Astrocyte (in vitro differentiated cells and primary cell): ENCODE measurements at places on chromosomes 12 and 14.

GRCh38 chr12:105813201-105813600 lies 325.6 kb downstream of the NUAK1 start:
- no peak for DNase-seq

GRCh38 chr14:76863724-76864407 lies 37.7 kb downstream of the LRRC74A start:
- DNase-seq: no peak

DNA sequence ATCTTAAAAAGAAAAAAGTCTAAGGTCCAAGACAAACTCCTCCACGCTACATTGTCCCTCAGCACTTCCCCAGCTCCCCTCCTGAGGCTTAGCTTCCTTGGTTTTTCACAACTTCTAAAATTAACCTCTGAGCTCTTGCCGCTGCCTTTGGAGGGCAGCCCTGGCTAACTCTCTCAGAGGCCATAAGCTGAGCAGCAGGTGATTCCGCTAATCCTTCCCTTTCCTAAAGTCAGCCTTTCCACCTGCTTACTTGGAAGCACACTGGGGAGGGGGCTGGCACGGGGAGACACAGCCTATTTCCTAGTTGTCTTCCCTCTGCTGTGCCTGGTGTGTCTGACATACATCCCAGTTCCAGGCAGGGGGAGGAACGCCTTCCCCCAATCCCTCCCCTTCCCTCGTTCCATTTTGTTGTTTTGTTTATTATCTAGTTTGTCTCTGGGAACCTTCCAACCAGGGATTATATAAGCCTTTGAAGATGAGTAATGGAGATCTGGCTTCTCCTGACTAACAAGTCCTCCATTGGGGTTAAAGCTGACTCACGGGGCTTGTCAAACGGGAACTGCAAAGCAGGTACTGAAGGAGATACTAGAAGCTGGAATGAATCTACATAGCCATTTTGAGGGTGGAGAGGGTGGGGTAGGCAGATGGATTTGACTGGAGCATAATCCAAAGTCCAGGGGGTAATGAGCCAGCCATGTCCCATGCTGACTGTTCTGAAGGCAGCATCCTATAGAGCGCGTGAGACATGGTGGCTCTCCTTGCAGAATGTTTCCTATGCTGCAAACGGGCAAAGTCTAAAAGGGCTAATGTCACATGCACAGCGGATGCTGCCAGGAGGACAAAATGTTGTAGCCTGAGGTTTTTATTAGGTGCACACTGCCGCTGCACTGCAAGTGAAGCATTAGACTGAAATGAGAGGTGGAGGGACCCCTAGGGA lies 230.8 kb downstream of the FOXN3 start:
- DNase-seq: peak; percentile 77

DNA sequence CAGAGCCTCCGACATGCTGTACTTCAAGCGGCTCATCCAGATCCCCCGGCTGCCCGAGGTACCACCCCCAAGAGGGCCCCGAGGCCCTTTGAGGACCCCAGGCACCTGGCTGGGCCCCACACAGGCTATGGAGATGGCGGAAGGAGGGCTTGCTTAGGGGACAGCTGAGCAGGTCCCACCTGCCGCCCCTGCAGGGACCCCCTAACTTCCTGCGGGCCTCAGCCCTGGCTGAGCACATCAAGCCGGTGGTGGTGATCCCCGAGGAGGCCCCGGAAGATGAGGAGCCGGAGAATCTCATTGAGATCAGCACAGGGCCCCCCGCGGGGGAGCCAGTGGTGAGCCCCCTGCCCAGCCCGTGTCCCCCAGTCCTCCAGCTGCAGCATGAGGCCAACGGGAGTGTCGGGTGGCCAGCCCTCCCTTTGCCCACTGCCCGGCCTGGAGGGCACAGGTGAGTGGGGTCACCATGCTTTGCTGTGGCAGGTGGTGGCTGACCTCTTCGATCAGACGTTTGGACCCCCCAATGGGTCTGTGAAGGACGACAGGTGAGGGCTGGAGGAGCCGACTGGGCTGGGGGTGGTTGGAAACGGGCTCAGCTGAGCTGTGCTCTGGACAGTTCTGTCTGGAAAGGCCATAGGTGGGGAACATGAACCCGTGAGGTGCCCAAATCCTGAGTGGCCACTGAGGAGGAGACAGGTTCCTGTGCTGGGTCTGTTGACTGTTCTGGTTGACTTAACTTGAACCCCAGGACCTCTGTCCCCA lies 20.0 kb downstream of the HIP1R start:
- DNase-seq: no peak

DNA sequence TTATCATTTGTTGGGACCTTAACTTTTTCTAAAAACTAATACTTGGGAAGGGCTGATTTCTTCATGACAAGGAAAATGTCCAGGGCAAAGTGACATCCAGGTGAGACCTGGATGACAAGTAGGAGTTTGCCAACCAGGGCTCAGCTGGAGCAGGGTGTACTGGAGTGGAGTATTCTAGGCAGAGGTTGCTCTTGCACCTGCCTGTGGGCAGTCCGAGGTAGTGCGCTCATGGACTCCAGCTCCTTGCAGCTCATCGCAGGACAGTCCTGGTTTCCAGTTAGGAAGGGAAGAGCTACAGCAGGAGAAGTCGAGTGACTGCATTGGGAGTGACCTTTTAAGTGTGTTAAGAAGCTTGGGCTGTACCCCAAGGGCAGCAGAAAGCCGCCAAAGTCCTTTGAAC lies 175.9 kb downstream of the PELI2 start:
- no peak for DNase-seq

DNA sequence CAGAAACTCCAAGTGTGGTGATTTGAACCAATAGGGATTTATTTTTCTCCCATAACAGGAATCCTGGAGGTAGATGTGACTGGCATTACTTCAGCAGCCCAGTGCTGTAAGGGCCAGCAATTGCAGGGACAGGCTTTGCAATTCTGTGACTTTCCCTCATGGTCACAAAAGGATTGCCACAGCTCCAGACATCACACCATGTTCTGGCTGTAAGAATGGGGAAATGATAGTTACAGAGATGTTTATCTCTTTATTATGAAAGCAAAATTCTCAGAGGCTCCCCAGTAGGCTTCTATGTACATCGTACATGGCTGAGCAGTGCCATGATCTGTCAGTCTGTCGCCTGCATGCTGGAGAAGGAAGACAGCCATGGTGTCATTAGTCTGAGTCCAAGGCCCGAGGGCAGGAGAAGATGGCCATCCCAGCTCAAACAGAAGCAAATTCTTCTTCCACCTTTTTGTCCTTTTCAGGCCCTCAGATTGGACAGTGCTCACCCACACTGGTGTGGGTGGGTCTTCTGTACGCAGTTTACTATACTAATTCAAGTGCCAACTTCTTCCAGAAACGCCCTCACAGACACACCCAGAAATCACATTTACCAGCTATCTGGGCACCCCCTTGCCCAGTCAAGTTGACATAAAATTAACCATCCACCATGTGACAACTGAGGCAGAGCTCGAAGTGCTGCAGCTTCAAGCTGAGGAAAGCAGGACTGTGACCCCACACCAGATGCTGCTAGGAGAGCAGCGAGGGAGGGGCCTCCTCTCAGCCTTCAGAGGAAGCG lies 17.2 kb downstream of the ZBTB42 start:
- DNase-seq: no peak

- no peak for DNase-seq
Observed at GRCh38 chr14:79960288-79960687, 251.0 kb downstream of the DIO2 start.

DNA sequence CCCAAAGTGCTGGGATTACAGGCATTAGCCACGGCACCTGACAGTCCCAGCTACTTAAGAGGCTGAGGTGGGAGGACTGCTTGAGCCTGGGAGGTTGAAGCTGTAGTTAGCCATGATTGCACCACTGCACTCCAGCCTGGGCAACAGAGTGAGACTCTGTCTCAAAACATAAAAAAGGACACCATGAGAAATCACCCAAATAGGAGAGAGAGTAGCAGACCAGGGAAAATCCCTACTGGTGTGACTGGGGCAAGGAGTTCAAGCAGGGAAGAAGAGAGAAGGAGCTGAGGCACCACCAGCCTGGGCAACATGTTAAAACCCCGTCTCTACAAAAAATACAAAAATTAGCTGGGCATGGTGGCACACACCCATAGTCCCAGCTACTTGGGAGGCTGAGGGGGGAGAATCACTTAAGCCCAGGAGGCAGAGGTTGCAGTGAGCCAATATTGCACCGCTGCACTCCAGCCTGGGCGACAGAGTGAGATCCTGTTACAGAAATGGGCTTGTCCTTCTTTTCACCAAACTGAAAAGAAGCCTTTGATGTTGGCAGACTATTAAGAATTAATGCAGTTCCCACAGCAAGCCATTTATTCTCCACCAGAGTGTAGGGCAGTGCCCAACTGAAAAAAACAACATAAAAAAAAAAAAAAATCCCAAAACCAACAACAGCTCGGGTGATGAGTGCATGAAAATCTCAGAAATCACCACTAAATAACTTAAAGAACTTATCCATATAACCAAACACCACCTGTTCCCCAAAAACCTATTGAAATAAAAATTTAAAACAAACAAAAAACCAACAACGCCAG lies 4.5 kb upstream of the SRSF9 start:
- DNase-seq: no peak

GRCh38 chr12:127779301-127780045 lies 487.5 kb upstream of the TMEM132C start:
- DNase-seq: peak; percentile 24

- no peak for DNase-seq
Observed at GRCh38 chr12:68866950-68867349, 59.0 kb downstream of the MDM2 start.

- DNase-seq: no peak
Observed at GRCh38 chr14:33056213-33056612, 117.5 kb downstream of the NPAS3 start.

- DNase-seq: no peak
Observed at GRCh38 chr14:77355811-77356210, 21.1 kb downstream of the TMED8 start.

GRCh38 chr12:97173688-97174410 lies 266.8 kb downstream of the NEDD1 start:
- DNase-seq: no peak

- no peak for DNase-seq
Observed at GRCh38 chr14:33457617-33458016, 493.3 kb downstream of the EGLN3 start.

- DNase-seq: no peak
Observed at GRCh38 chr12:25264862-25265261, 14.1 kb upstream of the KRAS start.

- DNase-seq: no peak
Observed at GRCh38 chr12:110778833-110779577, 36.3 kb upstream of the PPP1CC start.
